ENCODE measurements at places on chromosomes 16 and 17.
A peak's percentile ranks its signal among the peaks of the same experiment; 100 is the strongest.

GRCh38 chr16:1108299-1109252 is 12.5 kb upstream of the C1QTNF8 start:
- no peak for DNase-seq

- DNase-seq, result peak; percentile 82
Measured at GRCh38 chr17:41140360-41141131, at the start of gene KRTAP4-6. KRTAP4-6 (minus strand) TSS chr17:41140544; CDS start chr17:41140487, 57 bp downstream.

- DNase-seq, result no peak
Measured at GRCh38 chr17:69223809-69224208, 4.8 kb downstream of the ABCA10 start.

- DNase-seq, result no peak
Measured at GRCh38 chr16:23952128-23952970, 116.6 kb downstream of the PRKCB start.

DNA sequence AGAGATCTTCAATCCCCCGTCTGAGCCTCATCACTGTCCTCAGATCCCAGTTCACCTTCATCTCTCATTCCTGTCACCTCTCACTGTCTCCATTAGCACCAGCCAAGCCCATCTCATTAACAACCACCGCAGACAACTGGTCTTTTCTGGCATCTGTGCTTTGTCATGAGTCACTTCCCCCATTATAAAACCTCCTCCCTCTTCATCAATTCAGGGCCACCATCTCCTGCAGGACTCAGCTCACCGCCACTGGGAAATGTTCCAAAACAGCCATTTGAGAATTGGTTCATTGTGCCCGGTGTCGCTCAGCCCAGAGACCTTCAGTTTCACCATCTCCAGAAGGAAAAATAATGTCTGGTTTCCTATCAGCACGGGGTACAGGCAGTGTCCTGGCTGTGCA is 56.9 kb upstream of the TEKT3 start:
- DNase-seq, result peak; percentile 75

- DNase-seq, result no peak
Measured at GRCh38 chr16:12551530-12551929, 252.2 kb downstream of the CPPED1 start.

- peak; percentile 89 for DNase-seq
Measured at GRCh38 chr17:72338847-72339790, 218.3 kb downstream of the SOX9 start.

DNA sequence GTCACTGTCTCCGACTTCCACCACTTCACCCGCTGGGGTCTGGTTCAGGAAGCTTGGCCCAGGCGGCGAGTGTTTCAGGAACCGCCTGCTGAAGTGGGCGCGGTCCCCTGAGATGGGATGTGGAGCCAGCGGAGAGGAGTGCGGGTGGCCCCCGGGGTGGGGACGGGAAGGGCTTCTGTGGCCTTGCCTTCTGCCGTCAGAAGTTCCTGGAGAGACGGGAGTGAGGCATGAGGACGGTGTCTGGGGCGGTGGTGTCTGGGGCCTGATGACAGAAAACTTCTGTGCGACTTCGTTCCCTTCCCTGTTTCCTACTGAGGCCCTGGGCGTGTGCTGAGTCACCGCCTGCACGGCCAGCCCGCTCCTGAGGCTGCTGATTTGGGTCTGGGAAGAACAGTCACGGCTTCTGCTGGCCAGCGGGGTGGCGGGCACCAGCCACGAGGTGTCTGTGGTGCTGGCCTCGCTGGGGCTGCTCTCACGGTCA is 12.3 kb upstream of the NLRC3 start:
- DNase-seq, result no peak

DNA sequence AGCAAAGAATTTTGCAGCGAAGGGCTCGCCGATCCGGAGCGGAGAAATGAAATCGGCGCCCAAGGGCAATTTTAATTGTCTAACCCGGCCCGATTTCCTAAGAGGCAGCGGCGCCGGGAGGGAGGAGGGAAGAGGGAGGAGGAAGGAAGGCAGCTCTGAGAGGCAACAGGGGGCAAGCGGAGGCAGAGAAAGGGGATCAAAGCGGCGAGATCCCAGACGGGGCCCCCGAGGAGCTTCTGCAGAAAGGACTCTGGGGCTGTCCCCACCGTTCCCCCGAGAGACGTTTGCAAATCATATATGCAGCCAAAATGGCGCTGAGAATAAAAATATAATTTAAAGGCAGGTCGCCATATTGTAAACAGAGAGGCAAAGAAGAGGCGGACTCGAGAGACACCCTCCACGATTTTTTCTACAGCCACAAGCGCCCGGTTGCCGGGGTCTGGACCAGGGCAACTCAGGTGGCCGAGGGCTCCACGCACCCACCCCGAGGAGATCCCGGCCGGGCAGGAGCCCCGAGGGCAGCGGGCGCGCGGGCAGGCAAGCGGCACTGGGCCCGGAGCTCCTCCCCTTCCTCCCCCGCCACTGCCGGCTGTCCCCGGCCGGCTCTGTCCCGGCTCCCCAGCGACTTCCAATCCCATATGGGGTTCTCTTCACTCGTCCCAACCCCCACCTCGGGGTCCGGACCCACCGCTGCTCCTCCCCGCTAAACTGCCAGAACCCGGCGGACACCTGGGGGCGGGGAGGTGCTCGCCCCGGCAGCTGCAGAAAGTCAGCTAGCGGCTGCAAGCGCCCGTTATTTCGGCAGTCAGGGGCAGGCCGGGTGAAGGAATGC is 1.9 kb downstream of the PHF12 start:
- DNase-seq, result peak; percentile 42

DNA sequence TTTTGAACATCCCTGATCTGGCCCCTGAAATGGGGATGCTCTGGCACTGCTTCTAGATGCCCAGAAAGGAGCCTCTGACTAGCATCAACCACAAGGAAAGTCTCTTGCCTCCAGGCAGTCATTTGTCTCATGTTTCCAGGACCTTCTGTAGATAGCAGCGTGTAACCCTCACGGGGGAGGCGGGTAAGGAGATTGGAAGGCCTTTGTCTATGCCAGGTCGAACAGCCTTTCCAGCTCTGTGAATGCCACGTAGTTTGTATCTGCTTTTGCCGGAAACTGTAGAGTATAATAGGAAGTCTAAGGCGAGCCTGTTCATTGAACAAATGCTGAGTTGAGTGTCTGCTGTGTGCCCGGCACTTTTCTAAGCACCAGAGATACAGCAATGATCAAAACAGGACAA is 43.9 kb upstream of the AQP8 start:
- no peak for DNase-seq

DNA sequence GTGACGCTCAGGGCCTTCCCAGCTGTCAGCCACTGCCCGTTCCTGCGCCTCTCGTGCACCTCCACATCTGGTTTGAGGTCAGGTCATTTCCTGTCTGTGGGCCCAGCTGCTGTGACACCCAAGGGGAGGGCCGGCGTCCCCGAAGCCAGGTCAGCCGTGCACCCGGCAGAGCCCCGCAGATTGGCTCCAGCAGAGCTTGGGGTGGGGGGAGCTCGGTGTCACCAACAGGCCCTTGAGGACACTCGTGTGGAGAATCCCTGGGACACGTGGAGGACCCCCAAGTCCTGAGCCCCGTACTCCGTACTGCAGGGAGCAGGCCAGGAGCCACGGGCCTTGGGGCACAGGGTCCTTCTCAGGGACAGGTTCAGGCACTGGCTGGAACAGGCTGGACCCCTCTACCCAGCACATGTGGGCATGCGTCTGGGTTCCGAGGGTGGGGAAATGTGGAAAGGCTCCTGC is 4.8 kb downstream of the SPATA2L start:
- DNase-seq, result no peak

DNA sequence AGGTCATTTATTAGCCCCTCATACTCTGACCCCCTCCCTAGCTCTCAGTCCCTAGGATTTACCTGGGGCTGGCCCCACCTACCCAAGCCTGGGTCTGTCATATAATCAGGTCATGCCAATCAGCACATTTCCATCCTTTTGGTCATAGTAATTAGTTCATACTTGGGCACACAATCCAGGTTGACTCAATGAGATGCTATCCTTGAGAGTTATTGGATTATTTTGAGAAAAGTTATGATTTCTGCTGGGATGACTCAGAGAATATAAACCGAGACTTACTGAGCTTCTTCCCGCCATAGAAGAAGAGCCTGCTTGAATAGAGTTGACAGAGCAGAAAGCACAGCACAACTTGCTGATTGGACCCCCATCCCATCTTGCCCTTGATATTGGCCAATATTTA is 331.5 kb downstream of the CBLN1 start:
- no peak for DNase-seq

Data from kidney capillary endothelial cell (primary cell).